Sigmoid colon (tissue), 7 donors: ENCODE measurements at places on chromosomes 16 and 17. TPM values are rescaled to one million over a fixed set of nuclear protein-coding genes. Genes with fewer than 3 reads are reported as not detected.
A peak's percentile ranks its signal among the peaks of the same experiment; 100 is the strongest.

DNA sequence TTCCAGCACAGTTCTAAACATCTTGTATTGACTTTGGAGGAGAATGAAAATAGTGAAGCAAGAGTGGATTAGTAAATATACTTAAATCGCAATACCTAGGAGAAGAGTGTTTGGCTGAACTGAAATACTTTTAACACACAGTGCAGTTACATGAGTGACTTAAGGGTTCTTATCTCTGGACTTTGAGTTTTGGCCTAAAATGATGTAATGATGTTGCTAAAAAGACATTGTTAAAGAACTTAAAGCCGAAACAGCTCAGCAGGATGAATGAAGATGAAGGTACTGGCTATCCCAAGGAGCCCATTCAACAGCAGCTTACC lies 28.1 kb downstream of the PMP22 start:
- H3K36me3 ChIP-seq = peaks cover 44% of the 10 kb centered on the region
- no peak overlapping the region for H3K4me3 ChIP-seq
- peaks cover 83% of the 10 kb centered on the region for H3K4me1 ChIP-seq
- H3K27ac ChIP-seq = no peak overlapping the region
- no peaks in the 10 kb centered on the region for H3K27me3 ChIP-seq
- no peak for DNase-seq

DNA sequence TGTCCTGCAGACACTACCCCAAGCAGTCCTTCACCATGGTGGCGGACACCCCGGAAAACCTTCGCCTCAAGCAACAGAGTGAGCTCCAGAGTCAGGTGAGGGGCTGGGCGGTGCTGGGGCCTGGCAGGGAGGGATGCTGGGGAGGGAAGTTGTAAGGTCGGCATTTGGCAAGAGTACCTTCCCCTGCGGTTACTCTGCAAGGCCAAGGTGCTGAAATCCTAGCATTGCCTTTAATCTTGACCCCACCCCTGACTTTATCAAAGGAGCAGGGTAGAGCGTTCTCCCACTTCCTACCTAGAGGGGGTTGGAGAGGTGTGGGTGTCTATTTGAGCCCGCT lies 20.5 kb downstream of the LASP1 start:
- H3K4me3 ChIP-seq = no peak overlapping the region
- H3K4me1 ChIP-seq = peaks cover 51% of the 10 kb centered on the region
- no peak for DNase-seq
- peaks cover 27% of the 10 kb centered on the region for H3K36me3 ChIP-seq

DNA sequence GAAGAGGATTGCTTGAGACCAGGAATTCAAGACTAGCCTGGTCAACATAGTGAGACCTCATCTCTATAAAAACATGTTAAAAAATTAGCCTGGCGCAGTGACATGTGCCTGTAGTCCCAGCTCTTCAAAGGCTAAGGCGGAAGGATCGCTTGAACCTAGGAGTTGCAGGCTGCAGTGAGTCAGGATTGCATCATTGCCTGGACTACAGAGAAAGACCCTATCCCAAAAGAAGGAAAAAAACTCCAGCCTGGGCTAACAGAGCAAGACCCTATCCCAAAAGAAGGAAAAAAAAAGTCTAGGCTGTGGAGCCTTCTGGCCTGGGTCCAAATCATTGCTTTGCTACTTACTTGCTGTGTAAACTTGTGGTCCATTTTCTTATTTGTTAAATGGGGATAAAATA lies 4.9 kb downstream of the CCP110 start:
- no peak overlapping the region for H3K27ac ChIP-seq
- H3K4me1 ChIP-seq = no peaks in the 10 kb centered on the region
- H3K4me3 ChIP-seq = no peak overlapping the region
- no peaks in the 10 kb centered on the region for H3K36me3 ChIP-seq
- DNase-seq = no peak

DNA sequence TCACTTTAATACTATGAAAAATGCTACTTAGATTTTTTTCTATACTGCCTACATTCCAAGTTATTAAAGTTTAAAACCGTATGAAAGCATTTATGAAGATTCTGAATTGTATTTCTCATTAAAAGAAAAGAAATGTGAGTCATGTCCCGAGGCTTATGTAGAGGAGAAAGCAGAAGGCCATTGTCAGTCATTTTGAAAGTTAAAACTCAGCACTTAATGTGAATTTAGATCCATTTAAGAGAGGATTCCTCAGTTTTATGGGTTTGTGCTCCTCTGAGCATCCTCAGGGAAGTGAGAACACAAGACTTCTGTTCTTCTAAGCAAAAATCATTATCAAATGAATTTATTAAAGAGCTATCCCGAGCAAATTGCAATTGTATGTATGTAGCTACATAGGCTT lies 11.8 kb downstream of the C17orf75 start:
- no peaks in the 10 kb centered on the region for H3K4me1 ChIP-seq
- no peak overlapping the region for H3K4me3 ChIP-seq
- peaks cover 4% of the 10 kb centered on the region for H3K36me3 ChIP-seq

DNA sequence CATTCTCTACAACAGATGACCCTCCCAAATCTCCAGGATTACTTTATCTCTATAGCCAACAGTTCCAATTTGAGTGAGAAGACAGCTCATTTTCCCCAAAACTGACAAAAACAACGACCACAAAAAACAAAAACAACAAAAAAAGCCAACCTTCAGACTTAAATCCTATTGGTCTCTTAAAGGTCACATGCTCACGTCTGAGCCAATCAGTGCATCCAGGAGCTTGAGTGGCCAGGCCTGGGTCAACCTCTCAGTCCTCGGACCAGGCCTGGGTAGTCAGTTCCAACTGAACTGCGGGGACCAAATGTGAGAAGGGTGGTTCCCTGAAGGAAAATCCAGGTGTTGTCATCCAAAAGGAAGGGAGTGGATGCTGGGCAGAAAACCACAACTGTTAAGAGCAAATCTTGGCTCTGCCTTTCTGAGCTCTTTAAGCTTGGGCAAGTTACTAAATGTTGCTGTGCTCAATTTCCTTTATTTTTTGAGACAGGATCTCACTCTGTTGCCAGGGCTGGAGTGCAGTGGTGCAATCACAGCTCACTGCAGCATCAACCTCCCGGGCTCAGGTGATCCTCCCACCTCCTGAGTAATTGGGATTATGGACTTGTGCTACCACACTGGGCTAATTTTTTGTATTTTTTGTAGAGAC lies 43.0 kb upstream of the MSI2 start:
- H3K27me3 ChIP-seq = peaks cover 5% of the 10 kb centered on the region
- H3K4me3 ChIP-seq = no peak overlapping the region
- no peak overlapping the region for H3K27ac ChIP-seq
- no peaks in the 10 kb centered on the region for H3K4me1 ChIP-seq
- no peaks in the 10 kb centered on the region for H3K36me3 ChIP-seq

GRCh38 chr16:79573884-79574283 lies 26.7 kb downstream of the MAF start:
- H3K27me3 ChIP-seq = no peaks in the 10 kb centered on the region
- no peak overlapping the region for H3K4me3 ChIP-seq
- no peaks in the 10 kb centered on the region for H3K36me3 ChIP-seq
- H3K27ac ChIP-seq = no peak overlapping the region
- DNase-seq = no peak

DNA sequence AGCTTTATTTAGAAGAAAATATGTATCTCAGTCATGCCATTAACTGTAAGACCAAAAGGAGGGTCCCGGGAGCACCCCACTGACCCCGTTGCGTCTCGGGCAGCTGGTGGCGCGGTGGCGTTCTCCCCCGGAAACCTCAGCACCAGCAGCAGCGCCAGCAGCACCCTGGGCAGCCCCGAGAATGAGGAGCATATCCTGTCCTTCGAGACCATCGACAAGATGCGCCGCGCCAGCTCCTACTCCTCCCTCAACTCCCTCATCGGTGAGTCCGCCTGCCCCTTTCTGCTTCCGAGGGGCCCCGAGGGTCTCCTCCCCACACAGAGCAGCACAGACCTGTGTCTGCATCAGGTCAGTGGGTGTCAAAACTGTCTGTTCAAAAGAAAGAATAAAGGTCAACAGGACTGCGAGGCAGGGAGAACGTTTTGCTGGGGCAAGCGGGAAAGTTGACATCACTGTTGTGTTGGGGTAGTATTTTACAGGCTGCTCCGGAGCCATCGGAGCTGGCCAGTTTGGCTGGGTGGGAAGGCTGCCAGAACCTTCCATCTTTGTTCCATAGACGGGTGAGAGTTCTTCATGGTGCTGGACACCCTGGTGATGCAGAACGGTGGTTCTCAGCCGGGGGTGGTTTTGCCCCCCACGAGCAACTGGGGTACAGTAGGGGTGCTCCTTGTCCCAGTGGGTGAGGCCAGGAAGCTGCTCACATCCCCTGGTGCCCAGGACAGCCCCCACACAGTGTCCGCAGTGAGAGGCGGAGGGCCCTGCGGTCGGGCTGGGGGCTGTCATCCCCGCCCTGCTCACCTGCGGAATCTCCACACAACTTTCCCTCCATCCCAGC lies 97.8 kb upstream of the CHMP6 start:
- no peaks in the 10 kb centered on the region for H3K27me3 ChIP-seq
- H3K36me3 ChIP-seq = peaks cover 36% of the 10 kb centered on the region
- DNase-seq = no peak
- no peak overlapping the region for H3K27ac ChIP-seq
- peaks cover 28% of the 10 kb centered on the region for H3K4me1 ChIP-seq
- H3K4me3 ChIP-seq = no peak overlapping the region

- H3K27me3 ChIP-seq = no peaks in the 10 kb centered on the region
- H3K4me3 ChIP-seq = no peak overlapping the region
- no peaks in the 10 kb centered on the region for H3K4me1 ChIP-seq
- H3K36me3 ChIP-seq = no peaks in the 10 kb centered on the region
These were observed 607.9 kb upstream of the CDH5 start for GRCh38 chr16:65758620-65759019.

DNA sequence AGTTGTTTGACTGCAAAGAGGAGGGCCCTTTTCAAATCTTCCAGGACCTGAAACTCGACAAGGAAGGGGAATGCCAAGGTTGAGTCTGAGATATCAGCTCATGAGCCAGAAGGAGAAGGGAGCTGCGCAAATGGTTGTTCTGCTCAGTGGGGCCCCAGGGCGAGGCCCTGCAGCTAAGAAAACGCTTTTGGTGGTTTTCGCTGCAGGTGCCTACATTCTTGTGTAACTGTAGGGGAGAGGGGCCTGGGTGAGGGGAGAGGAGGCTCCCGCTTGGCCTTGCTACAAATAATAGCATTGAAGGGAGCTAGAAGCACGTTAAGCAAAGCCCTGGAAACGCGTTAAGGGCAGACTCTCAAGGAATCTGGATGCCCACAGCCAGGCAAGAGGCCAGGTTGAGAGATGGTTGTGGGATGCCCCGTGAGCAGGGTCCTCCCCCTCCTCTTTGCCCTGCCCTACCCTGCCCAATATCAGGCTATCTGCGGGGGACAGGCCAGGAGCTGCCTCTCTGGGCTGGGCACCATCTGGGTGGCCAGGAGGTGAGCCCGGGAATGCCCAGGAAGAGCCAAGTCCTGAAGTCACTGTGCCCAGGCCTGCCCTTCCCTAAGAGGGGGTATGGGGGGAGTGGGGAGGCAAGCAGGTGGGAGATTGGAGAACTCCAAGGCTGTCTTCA lies 21.9 kb downstream of the GPR142 start:
- H3K27ac ChIP-seq = no peak overlapping the region
- no peaks in the 10 kb centered on the region for H3K4me1 ChIP-seq
- H3K4me3 ChIP-seq = no peak overlapping the region
- H3K27me3 ChIP-seq = no peaks in the 10 kb centered on the region

- DNase-seq = peak; percentile 73
- no peak overlapping the region for H3K4me3 ChIP-seq
- no peaks in the 10 kb centered on the region for H3K27me3 ChIP-seq
- H3K27ac ChIP-seq = no peak overlapping the region
These were observed 143.8 kb upstream of the CRHR1 start for GRCh38 chr17:45640141-45640850.

DNA sequence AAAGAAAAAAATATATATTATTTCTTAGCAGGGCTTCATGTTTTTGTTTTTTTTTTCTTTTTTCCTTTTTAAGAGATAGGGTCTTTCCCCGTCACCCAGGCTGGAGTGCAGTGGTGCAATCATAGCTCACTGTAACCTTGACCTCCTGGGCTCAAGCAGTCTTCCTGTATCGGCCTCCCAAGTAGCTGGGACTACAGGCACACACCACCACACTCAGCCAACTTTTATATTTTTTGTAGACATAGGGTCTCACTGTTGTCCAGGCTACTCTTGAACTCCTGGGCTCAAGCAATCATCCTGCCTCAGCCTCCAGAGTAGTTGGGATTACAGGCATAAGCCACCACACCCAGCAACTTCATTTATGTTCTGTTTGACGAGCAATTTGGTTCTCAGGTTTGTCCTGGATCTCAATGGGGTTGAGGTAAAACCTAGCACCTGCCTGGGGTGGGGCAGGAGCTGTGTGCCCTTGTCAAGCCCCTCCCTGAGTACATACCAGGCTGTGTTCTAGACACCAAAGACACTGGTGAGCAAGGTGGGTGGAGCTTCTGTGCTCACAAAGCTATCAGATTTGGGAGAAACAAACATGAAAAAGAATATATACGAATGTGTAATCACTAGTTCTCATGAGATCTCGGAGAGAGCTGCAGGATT lies 19.2 kb downstream of the GPT2 start:
- H3K27me3 ChIP-seq = no peaks in the 10 kb centered on the region
- H3K4me1 ChIP-seq = no peaks in the 10 kb centered on the region
- no peak for DNase-seq
- no peak overlapping the region for H3K4me3 ChIP-seq

DNA sequence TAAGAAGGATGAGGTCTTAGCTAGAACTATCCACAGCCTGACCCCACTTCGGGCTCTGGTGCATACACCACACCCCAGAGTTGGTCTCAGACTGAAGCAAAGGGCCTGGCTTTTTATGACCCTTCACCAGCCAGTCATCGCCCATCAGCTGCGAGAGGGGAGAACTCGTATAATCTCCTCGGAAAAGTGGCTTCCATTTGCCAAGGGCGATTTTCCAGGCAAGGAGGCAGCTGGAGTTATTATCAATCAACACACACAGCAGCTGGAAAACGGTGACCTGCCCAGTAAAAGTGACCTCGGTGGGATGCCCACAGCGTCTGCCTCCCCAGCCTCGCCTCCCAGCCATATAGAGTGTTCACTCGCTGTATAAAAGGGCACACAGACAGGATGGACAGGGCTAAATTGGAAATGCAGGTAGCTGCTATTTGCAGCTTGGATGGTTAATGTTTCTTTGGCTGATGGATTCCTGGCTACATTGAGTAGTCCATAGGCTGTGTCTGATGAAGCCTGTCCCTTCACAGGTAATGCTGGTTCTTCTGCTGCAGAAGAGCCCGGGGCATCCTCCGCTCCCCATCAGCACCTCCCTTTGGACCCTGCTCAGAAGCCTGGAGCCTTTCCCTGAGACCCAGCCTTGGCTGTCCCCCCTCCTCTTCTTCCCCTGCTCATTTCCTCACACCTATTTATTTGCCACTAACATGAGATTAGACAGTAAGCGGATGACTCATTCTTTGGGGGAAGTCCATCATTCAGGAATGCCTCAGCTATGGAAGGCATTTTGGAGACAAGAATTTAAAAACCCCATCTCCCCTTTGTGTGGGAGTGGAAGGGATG lies 45.7 kb downstream of the TMEM186 start:
- DNase-seq = peak; percentile 24
- no peaks in the 10 kb centered on the region for H3K27me3 ChIP-seq
- H3K4me1 ChIP-seq = no peaks in the 10 kb centered on the region
- H3K27ac ChIP-seq = no peak overlapping the region
- no peaks in the 10 kb centered on the region for H3K36me3 ChIP-seq
- no peak overlapping the region for H3K4me3 ChIP-seq

CDH5 gene
- total RNA-seq = 12.6 TPM
